ENCODE measurements at places on chromosomes 6 and 20. TPM values are rescaled to one million over a fixed set of nuclear protein-coding genes. Genes with fewer than 3 reads are reported as not detected.

DNA sequence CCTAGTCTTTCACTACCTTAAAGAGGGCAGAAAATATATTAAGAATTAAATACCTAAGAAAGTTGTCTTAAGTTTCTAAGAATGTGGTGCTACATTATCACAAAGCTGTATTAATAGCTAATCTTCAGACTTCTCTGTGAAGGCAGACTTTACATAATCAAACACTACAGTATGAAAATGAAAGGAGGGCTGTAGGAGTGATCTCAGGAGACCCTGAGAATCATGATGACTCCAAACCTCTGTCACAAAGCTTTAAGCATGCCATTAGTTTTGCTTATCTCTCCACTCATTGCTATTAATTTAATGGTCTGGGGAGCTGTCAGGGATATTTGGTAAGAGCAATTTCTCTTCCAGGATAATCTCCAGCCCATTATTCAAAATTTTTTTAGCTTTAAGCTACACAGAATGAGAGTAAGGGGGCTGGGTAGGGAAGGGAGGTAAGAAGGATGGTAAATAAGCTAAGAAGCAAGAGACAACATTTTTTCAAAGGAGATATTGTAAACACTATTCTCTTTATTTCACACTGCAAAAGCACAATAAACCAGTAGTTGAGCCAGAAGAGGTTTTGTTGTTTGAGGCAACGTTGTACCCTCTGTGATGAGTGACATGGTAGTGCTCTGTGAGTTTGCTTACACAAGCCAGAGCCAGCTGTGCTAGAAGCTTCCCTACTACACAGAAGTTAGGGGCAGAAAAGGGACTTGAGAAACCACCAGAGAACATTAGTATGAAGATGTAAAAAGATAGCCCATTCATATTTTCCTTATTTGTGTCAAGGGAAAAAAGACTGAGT is 258.8 kb downstream of the GMDS start:
- H3K4me3 ChIP-seq = no peak overlapping the region
- no peak overlapping the region for H3K27ac ChIP-seq
- peaks cover 18% of the 10 kb centered on the region for H3K4me1 ChIP-seq
- H3K27me3 ChIP-seq = no peaks in the 10 kb centered on the region
- DNase-seq = no peak
- H3K36me3 ChIP-seq = 0 out of 2 replicates have a peak, but pooled peaks cover under 1% of the 10 kb centered on the region

DNA sequence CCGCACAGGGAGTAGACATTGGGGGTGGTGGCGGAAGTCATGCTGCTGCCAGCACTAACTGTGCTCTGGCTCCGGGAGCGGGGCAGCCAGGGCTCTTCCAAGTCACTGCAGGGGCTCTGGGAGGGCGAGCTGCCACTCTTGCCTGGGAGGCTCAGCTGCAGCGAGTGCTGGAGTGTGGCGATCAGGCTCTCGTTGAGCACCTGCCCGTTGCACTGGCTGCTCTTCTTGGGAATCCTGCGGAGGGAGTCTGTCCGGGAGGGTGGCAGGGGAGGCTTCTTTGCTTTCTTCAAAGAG is 28.0 kb downstream of the HEBP2 start:
- DNase-seq = no peak
- H3K27ac ChIP-seq = no peak overlapping the region
- no peak overlapping the region for H3K4me3 ChIP-seq
- no peaks in the 10 kb centered on the region for H3K27me3 ChIP-seq

DNA sequence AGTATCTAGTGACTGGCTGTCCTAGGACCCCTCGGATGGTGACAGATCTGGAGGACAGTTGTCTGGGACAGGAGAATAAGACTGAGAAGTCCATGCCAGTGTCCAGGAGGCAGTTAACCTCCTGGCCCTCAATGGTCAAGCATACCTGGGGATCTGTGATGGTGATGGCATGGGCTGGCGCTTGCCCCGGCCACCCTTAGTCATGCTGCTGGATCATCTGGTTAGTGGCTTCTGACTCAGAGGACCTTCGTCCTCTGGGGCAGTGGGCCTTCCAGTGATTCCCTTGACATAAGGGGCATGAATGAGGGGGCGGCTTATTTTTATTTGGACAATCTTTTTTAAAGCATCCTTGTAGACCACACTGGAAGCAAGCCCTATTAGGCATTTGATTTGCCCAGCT is 24.0 kb upstream of the SF3B5 start:
- H3K4me1 ChIP-seq = no peaks in the 10 kb centered on the region
- no peak for DNase-seq
- no peak overlapping the region for H3K27ac ChIP-seq

PTGIS gene
- 0.18 TPM for total RNA-seq

THBD gene
- total RNA-seq = 3.1 TPM

FIG4 gene
- 5.7 TPM for total RNA-seq

Measured in PC-3 (cell line).